CD4-positive, alpha-beta T cell treated with Interleukin-4 for 4 hours (primary cell): ENCODE measurements at places on chromosomes 6 and 20.

DNA sequence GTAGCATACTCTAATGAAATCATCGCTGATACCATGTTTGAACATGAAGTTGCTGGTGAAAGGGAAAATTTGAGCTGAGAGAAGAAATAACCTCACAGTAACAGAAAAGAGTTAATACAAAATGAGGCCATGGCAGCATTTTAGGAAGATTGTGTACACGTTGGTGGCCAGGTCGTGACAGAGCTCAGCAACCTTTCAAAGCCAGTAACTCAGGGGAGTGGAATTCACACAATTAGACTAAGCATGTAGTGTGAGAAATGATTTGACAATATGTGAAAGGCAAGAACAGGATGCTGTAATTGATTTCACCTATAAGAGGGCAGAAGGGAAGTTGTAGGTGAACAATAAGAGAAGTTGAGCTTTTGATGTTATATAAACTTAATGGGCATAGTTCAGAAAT lies 246.3 kb downstream of the OGFRL1 start:
- DNase-seq: no peak

- no peak for DNase-seq
These were observed 179.8 kb downstream of the CLIC5 start for GRCh38 chr6:45835721-45836437.

GRCh38 chr6:79239536-79240168 lies 5.2 kb upstream of the HMGN3 start:
- no peak for DNase-seq

GRCh38 chr6:132927713-132928112 lies 113.3 kb downstream of the RPS12 start:
- DNase-seq: no peak

- DNase-seq: no peak
These were observed 442.9 kb downstream of the QKI start for GRCh38 chr6:163857421-163857820.

DNA sequence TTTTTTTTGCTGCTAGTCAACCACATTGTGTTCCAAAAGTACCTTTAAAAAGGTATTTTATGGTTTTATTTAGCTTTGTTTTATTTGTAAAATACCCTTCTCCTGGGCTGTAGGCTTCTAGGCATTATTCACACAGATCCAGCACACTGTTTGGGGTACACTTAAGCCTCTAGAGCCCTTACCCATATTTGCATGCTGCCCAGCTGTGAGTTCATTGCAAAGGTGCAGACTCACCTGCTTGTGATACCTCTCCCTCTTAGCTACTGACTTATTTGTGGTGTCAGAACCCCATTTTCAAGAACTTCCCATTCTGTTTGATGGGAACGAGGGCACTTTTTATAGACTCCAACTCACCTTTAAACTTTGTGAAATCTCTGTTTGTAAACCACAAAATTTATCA lies 69.8 kb downstream of the RIN2 start:
- no peak for DNase-seq

GRCh38 chr6:85641522-85641896 lies 1.2 kb downstream of the SYNCRIP start:
- DNase-seq: no peak

- DNase-seq: peak; percentile 17
These were observed 3.7 kb downstream of the SAYSD1 start for GRCh38 chr6:39111280-39111679.

GRCh38 chr20:957544-957943 lies 41.4 kb upstream of the ANGPT4 start:
- DNase-seq: no peak

DNA sequence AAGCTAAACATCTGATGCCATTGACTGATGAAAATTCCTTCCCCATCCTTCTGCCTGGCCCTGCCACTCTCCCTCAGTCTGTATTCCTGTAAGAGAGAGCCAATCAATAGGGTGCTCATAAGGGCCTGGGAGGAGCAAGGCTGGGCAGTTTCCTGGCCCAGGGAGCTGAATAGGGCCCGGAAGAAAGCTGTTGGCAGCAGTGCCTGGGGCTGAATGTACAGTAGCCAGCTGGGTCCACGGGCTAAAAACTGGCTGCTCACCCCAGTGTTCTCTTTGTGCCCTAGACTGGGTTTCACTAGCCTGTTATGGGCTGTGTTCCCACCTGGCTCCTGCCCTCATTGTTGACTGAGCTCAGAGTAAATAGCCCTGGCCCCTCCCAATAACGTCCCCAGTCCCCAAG lies 1.7 kb upstream of the WFDC2 start:
- no peak for DNase-seq

DNA sequence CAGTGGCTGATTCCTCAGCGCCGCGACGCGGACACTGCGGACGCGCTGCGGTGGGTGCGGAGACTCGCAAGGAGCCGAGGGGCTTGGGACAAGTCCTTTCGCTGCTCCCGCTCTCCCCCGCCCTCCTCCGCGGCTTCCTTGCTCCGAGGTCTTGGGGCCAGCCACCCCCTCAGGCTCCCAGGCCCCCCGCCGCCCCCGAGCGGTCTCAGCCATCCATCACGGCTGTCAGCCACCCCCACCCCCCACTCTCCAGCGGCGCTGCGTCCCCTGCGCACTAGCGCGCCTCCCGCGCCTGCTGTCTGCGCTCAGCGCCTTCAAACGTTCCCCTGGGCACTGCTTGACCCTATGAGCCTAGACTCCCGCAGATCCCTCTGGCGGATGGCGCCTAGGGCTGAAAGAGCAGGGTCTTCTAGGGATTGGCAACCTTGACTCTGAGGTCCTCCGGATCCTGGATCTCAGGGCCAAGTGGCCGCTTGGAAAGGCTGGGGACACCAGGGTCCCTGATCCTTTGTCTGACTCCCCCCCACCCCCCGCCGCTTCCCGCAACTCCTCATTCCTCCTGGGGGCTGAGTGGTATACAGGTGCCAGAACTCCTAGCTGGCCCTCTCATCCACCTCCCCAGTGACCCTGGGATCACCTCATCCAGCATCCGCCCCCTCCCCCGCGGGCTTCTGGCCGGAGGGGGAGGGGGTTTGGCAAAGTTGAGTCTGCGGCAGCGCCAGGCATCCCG lies 1.4 kb downstream of the SLC12A5 start:
- DNase-seq: no peak

DNA sequence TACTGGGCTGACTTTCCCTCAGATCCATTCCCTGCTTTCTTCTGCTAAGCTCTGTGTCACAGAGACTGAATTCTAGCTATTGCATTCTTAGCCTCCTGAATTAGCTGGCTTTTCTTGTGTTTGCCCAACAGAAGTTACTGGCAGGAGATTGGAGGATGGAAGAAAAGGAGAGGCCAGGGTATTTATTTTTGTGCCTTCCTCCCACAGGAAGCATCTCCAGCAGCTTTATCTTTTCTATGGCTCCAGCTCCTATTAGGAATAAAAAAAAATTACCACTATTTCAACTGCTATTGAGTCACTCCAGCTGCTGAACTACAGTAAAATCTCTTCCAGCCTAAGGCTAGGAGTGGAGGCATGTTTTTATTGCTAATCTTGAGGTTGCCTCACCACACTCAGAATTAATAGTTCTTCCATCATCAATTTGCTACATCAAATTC lies 492.4 kb downstream of the RFPL4B start:
- no peak for DNase-seq

GRCh38 chr20:58984691-58985090 lies 3.6 kb downstream of the NELFCD start:
- DNase-seq: no peak

DNA sequence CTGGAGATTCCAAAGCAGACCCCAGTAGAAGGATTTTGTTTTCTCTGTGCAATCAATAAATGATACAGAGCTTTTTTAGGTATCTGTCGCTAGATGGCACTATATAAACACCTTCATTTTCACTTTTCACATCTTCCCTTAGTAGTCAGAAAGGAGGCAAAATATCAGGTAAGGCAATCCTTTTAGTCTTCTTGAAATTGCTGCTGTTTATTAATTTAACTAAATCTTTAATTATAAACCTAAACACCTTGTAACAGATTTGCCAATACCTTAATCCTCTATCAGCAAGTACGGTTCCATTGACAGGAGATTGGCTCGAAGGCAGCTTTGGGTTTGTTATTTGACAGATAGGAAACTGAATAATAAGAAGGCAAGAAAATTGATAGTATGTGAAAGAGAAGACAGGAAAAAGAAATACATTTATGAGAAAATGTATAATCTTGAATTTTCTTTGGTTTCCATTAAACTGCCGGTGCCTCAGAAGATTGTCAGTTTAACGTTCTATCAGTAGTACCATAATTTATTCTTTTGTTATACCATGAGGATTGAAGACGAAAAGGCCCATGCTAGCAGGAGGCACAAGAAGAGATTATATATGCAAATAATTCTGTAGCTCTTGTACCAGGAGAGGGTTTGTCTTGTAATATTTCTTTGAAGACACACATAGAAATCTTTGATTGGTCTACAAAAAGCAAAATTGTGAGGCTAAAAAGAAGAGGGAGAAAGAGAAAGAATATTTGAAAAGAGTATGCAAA lies 23.5 kb upstream of the IBTK start:
- peak; percentile 41 for DNase-seq

DNA sequence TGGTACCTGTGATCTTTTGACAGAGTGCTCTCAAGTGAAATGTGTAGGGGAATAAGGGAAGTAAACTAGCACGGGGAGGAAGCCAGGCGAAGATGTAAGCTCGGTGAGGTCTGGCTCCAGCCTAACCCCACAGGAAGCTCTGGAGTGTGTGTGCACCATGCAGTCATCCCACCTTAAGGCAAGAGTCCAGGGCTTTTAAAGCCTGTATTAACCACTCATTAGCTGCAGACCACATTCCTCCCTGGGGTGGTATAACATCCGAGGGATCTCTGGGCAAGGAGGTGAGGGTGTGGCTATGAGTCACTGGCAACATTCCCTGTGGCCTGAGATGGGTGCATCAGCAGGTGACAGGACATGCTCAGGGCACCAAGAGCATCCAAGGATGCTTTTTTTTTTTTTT lies 12.5 kb upstream of the RANBP9 start:
- DNase-seq: no peak

- DNase-seq: no peak
These were observed 672.0 kb downstream of the RFPL4B start for GRCh38 chr6:113019176-113019575.

DNA sequence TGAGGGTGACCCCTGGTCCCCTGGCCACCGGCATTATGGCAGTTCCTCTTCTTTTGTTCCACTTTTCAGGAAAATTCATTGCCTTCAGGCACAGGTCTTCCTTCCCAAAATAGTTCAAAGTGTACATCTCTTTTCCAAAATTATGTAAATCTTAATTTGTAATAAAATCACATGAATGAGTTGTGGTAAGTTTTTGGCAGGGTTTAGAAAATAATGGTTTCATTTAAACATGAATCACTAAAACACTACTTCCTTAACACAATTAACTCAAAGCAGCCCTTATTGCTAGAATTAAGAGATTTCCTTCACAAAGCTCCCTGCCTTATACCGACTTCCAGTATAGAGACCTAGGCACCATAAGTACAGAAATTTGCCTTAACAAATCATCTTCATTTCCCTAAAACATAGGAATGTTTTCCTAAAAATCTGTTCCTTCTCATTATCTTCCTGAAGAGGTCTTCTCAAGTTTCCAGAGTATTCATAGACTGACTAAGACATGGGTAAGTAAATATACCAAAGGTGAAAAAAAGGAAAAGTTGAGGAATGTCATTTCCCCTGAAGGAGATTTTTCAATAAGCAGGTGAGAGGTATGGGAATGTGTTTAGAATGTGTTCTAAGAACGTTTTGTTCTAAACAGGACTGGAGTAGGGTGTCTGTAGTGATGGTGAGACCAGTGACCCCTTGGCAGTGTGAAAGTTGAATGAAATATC lies 148.2 kb upstream of the CITED2 start:
- no peak for DNase-seq

DNA sequence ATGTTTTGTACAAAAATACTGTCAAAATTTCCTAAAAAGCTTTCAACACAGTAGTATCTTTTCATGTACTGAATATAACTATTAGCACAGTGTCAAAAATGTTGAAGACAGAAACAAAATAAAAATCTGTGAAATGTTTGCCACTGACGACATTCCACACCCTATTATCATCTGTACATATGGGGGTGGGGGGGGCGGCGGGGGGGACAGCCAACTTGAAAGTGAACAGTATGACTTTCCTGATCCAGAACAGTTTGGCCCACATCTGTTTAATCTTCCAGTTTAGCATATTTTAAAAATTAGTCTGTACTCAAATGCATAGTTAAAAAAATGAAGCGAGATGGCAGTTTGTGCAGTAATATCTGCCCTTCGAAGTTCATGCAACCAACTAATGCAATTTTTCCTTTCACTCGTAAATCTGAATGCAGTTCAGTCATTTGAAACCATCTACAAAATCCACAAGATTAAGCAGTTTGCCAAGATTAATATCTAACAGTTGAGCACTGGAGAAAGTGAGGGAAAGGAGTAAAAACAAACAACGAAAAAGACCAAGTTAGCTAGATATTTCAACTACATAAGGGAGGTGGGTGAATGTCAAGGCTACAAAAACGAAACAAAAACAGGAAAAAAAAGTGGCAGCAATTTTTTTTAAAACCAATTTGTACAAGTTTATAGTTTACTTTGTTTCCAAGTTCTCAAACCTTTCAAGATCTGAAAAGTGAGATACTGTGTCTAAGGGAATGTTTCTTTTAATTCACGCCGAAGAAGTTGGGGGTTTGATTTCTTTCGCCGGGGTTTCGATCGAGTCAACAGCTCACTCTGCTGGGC lies 1.9 kb downstream of the CITED2 start:
- no peak for DNase-seq

DNA sequence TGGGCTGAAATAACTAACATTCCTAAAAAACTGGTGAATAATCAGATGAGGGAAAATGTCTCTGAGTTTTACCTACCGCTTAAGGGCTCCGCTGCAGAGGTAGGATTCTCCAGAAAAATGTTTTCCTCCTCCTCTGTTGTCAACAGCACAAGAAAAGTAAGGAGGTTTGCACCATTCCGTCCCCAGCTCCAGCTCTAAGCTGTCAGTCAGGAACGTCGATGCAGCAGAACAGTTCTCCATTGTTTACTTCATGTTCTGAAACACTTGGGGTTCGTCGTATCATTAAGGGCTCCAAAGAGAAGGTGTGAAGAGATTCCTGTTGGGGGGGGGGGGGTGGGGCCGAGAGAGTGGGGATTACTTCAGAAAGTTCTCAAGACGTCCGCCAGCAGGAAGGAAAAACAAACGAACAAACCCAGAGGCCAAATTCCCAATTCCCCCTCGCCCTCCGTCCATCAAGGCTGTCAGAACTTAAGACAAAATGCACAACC lies 734 bp downstream of the MMS22L start:
- DNase-seq: no peak

DNA sequence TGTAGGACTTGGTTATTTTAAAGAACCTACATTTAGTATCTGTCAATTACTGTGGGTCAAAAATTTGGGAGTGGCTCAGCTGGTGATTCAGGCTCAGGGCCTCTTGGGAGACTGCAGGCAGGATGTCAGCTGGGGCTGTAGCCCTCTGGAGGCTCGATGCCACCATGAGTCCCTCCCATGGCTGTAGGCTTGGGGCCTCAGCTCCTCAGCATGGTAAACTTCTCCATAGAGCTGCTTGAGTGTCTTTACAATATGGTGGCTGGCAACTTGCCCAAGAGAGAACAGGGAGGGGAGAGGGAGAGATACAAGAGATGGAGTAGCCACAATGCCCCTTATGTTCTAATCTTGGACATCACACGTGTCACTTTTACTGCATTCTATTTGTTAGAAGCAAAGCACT lies 470.4 kb downstream of the CDH26 start:
- DNase-seq: no peak

- peak; percentile 74 for DNase-seq
These were observed 19.5 kb upstream of the UBE2J1 start for GRCh38 chr6:89371849-89372505.

- DNase-seq: no peak
These were observed 327.3 kb downstream of the QKI start for GRCh38 chr6:163741743-163742363.

- DNase-seq: no peak
These were observed 255.4 kb upstream of the IRAK1BP1 start for GRCh38 chr6:78611886-78612480.
